ENCODE measurements at places on chromosomes 4 and X. TPM values are rescaled to one million over a fixed set of nuclear protein-coding genes. Genes with fewer than 3 reads are reported as not detected.

DNA sequence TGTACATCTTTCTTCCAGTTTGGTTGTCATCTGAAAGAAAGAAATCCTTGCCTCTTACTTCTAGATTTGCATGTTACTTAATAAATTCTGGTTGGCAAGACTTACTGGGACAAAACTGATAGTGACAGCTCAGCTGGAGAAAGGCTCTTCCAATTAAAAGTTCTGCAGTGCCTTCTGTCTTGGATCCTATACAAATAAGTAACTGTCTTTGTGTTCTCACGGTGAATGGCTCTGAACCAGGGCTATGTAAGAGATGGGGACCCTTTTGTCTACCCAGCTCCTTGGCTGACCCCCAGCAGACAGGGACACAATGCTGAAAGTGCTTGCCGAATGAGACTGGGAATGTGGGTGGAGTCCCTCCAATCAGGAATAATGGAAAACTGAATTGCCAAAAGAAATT is 89.5 kb downstream of the AASDH start:
- H3K36me3 ChIP-seq = no peaks in the 10 kb centered on the region
- no peaks in the 10 kb centered on the region for H3K27me3 ChIP-seq
- H3K4me3 ChIP-seq = no peak overlapping the region
- no peak for DNase-seq
- H3K4me1 ChIP-seq = peaks cover 5% of the 10 kb centered on the region

GRCh38 chr4:145679520-145679919 is 426 bp upstream of the C4orf51 start:
- H3K27me3 ChIP-seq = no peaks in the 10 kb centered on the region
- H3K36me3 ChIP-seq = no peaks in the 10 kb centered on the region
- peak; percentile 72 for DNase-seq
- H3K4me3 ChIP-seq = no peak overlapping the region
- H3K4me1 ChIP-seq = peaks cover 10% of the 10 kb centered on the region

DNA sequence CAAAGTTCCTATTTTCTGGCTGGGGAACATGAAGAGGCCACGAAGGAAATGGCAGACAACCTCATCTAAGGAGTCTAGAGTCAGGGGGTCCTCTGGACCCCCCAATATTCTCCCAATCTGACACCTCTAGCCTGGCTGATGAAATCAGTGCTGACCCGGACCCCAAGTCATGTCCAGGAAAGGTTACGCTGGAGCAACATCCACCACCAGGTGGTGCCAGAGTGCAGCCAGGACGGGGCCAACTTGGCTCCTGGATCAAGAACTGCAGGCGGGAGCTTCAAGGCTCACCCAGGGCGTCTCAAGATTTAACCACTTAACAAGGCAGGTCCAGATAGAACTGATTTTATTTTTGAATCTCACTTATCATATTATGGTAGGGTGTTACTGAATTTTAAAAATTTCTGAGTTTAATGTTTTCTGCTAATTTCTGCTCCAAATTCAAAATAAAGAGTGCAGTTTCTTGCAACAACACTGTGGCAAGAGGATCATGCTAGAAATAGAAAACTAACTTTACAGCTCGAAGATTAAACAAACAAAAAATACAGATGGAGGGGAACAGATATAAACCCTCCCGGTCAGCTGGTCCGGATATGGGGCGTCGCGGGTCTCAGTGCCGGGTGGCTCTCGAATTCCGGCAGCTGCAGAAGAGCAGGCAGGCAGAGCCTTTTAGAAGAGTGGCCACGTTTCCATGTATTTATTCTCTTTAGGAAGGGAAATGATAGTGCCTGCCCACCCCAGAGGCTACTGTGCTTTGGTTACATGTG is 135.5 kb downstream of the AFAP1 start:
- H3K36me3 ChIP-seq = peaks cover 8% of the 10 kb centered on the region
- no peaks in the 10 kb centered on the region for H3K27me3 ChIP-seq
- H3K27ac ChIP-seq = peak overlapping the region; percentile 84
- no peak overlapping the region for H3K4me3 ChIP-seq
- H3K4me1 ChIP-seq = peaks cover 39% of the 10 kb centered on the region

DNA sequence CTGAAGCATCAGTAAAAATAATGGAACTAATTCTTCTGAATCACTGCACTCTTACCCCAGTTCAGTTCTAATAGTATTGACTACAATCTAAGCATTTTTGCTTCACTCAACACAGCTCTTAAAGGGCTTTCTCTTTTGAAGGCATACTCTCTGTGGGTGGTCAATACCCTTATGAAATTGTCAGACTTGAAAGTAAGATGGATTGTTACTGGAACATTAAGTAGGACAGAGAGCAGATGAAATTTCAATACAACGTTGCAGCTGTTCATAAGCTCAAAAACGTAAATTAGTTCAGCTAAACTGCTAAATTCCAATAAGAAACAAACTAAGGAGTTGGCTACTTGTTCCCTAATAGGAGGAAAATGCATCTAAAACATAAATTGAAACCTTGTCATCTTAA is 352.3 kb upstream of the TENM3 start:
- no peak overlapping the region for H3K4me3 ChIP-seq
- H3K4me1 ChIP-seq = peaks cover 10% of the 10 kb centered on the region

DNA sequence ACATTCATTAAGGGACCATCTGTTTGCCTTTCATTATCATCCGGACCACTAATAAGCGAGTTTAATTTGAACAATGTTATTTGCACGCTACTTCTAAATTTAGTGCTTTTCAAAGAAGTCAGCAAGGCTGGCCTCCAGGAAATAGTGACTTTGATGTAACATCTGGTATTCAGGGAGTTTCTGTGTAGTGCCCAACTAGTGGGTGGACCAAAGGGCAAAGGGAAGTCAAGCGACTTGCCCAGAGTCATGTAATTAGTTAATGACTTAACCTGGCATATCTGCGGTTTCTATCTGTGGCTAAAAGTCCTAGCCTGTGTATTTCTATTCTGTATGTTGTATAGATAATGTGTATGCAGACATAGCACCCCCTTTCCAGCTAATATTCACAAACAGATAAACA is 56.3 kb upstream of the LCORL start:
- no peaks in the 10 kb centered on the region for H3K27me3 ChIP-seq
- H3K4me3 ChIP-seq = no peak overlapping the region
- no peaks in the 10 kb centered on the region for H3K36me3 ChIP-seq
- no peak for DNase-seq

GRCh38 chr4:105594099-105595010 is 41.9 kb downstream of the ARHGEF38 start:
- H3K4me1 ChIP-seq = peaks cover 7% of the 10 kb centered on the region
- no peak for DNase-seq
- no peak overlapping the region for H3K27ac ChIP-seq
- no peaks in the 10 kb centered on the region for H3K27me3 ChIP-seq
- H3K4me3 ChIP-seq = no peak overlapping the region

HAUS7 gene
- total RNA-seq = 29.6 TPM

FAAH2 gene
- 6.2 TPM for total RNA-seq

TMPRSS11D gene
- total RNA-seq = not detected
